ENCODE measurements at places on chromosomes 5 and 9. TPM values are rescaled to one million over a fixed set of nuclear protein-coding genes. Genes with fewer than 3 reads are reported as not detected.

The FOXE1 gene
- total RNA-seq, result not detected

GRCh38 chr9:80957801-80958200 is 731.5 kb downstream of the TLE1 start:
- DNase-seq, result no peak

GRCh38 chr9:122619996-122620395 is 5.5 kb downstream of the OR1Q1 start:
- DNase-seq, result no peak

GRCh38 chr9:32265037-32265436 is 119.4 kb upstream of the ACO1 start:
- DNase-seq, result no peak

GRCh38 chr9:33468215-33468730 is 5.5 kb downstream of the NOL6 start:
- no peak for DNase-seq

GRCh38 chr5:159345861-159346260 is 15.6 kb upstream of the IL12B start:
- DNase-seq, result no peak

- no peak for DNase-seq
These were observed 106.8 kb downstream of the FRMD3 start for GRCh38 chr9:83431101-83432060.

The ZNF608 gene
- 1.5 TPM for total RNA-seq

GRCh38 chr9:131622523-131622922 is 77.2 kb downstream of the PRRT1B start:
- DNase-seq, result no peak

GRCh38 chr5:65809817-65810531 is 88.0 kb downstream of the NLN start:
- peak; percentile 42 for DNase-seq

GRCh38 chr5:97019435-97020117 is 83.7 kb downstream of the LNPEP start:
- DNase-seq, result no peak

GRCh38 chr5:108432024-108432423 is 50.1 kb upstream of the FBXL17 start:
- DNase-seq, result no peak

The CA9 gene
- total RNA-seq, result 0.73 TPM

DNA sequence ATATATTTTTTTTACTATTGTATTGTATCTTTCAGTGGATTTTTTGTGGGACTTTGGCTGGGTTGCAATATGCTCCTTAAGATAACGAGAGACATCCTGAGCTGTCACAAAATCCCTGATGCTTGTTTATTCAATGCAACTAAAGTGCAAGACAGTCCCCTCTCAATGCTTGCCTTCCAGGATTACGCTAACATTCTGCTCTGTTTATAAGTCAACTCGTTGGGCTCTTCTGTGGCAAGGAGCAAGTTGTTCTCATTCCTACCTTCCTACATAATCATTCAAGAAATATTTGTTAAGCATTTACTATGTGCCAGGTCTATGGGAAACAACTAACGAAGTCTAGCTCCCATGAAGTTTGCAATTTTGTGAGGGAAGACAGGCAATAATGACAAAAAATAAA is 40.4 kb downstream of the JAKMIP2 start:
- no peak for DNase-seq
